ENCODE measurements at places on chromosomes 11 and 22.
A peak's percentile ranks its signal among the peaks of the same experiment; 100 is the strongest.

DNA sequence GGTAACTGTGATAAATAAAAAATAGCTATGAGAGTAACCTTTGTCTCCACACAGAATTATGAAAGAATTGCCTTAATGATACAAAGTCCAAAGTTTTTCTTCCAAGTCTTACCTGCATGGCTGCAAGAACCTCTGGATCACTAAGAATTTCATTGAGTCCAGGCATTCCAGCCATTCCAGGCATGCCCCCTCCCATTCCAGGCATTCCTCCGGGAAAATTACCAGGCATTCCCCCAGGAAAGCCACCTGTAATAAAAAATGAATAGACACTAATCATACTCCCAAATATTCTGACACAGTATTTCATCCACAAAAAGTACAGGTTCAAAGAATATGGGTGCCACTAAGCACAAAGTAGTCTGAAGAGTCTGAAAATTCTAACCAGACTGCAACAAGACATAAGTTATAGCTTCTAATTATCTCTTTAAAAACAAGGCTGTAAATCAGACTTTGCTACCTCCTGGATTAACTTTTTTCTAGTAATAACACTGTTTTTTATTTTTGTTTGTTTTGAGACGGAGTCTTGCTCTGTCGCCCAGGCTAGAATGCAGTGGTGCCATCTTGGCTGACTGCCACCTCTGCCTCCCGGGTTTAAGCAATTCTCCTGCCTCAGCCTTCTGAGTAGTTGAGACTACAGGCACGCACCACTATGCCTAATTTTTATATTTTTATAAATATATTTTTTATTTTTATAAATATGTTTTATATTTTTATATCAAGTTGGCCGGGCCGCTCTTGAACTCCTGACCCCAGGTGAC, 8.0 kb upstream of the SLC25A17 start:
- DNase-seq = no peak

DNA sequence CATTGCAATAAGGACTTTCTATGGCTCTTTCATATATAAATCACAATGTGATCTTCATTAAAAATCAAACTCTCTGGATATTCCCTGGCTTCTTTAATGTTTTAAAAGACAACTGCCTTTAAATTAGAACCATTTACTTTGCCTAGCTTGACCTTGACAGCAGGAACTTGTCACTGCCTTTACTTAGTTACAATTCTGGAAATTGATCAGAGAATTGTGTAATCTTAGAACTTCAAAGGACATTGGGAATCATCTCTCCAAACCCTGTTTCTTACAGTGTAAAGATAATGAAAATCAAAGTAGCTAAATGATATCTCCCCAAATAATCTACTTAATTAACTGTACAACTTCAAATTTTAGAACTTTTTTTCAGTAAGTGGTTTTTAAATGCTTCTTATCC, 517.6 kb upstream of the CCDC179 start:
- no peak for DNase-seq

GRCh38 chr11:129331871-129332274, 43.8 kb upstream of the BARX2 start:
- peak; percentile 78 for DNase-seq

DNA sequence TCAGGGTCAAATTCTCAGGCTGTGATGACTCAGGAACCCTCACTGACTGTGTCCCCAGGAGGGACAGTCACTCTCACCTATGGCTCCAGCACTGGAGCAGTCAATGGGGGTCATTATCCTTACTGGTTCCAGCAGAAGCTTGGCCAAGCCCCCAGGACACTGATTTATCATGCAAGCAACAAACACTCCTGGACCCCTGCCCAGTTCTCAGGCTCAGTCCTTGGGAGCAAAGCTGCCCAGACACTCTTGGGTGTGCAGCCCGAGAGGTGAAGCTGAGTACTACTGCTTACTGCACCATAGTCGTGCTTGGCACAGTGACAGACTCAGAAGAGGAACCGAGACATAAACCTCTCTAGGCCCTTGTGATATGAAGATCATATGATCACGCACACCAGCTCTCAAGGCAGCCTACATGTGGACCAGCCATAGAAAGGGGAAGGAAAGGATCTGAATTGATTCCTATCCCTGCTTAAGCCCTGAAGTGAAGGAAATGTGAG, 58.2 kb downstream of the ZNF280B start:
- no peak for DNase-seq

DNA sequence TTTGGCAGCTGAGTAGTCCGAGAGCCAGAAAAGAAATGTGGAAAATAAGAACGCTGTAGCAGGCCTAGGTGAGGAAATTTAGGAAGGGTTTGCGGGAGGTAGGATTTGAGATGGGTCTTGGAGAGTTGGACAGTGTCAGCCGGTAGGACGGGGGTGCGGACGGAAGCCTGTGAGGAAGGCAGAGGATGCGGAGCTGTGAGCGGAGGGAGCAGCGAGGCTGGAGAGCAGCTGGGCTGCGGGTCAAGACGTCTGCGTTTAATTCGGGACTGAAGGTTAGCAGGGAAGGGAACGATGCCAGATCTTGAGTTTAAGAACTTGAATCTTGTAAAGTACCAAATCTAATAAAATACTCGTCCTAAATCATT, 669 bp upstream of the TIGD3 start:
- DNase-seq = no peak

DNA sequence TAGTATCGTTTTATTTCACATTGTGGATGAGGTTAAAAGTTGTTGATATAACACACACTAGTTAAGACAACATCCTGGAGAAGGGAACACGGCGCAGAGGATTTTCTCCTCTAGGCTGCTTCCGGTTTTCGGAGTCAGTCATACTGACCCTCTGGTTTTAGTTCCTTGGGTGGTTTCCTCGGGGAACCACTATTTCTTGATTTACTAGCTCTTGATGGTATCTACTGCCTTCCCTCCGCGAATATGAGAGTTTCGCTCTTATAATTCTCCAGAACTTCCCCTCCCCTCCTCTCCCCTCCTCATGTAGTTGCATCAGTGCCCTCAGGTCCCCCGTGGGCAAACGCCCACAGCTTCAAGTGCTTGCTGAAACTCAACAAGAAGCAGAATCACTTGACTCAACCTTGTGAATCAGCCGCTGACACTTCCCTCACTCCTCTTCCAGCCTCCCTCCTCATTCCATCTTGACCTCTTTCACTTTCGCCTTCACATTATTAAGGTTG, 15.9 kb upstream of the APOBEC3A start:
- DNase-seq = no peak

DNA sequence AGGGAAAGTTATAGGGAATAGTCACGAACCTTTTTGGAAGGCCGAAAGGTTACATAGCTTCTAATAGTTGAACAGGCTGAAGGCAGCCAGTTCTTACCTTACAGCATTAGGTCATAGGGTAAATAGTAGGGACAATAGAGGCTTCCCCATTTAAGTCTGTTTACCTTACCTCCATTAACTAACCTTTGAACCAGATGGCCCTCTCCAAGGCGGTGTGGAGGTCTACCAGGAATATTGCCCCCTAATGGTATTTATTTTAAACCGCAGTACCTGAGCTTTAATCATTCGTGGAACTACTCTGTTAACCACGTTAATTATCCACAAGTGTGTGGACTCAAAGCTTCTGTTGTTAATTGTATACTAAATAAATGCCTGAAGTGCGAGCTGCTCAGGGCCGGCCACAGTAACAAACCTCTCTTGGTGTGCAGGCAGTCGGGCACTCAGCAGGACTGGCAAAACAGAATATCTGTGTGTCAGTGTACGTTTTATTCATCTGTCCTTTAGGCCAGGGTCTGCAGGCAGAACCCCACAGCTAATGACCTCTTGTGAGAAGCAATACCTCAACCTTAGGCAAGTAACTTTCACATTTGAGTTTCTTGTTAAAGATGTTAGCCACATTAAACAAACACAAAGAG, 81.7 kb downstream of the PRCP start:
- no peak for DNase-seq

- no peak for DNase-seq
Observed at GRCh38 chr11:2760196-2760871, 60.5 kb upstream of the KCNQ1OT1 start.

DNA sequence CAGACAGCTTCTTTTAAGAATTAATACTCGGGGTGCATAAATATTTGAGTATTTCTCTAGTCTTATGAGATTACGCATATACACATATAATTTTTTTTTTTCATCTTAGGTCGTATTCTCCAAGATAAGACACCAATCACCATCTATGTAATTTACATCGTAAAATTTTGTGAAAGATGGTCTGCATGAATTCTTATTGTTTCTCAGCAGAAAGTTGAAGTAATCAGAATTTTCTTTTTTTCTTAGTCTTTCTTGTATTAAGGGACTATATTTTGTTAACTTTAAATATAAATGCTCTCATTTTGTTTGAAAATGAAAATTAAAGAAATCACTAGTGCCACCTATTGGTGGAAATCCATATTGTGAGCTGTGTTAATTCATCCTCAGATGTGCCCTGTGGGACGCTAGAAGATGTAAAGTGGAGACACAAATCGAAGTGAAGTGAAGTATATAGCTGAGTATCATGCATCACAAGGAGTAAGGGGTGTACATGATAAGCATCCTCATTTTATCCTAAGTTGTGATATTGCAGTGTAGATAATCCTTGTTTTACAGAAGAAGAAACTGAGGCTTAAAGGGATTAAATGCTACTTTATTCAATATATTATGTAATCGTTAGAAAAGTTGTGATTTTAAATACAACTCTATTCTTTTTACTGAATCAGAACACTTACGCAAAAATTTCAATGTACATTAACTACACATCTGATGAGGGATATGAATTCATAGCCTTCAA, 2084.3 kb downstream of the LRRC4C start:
- DNase-seq = peak; percentile 35

DNA sequence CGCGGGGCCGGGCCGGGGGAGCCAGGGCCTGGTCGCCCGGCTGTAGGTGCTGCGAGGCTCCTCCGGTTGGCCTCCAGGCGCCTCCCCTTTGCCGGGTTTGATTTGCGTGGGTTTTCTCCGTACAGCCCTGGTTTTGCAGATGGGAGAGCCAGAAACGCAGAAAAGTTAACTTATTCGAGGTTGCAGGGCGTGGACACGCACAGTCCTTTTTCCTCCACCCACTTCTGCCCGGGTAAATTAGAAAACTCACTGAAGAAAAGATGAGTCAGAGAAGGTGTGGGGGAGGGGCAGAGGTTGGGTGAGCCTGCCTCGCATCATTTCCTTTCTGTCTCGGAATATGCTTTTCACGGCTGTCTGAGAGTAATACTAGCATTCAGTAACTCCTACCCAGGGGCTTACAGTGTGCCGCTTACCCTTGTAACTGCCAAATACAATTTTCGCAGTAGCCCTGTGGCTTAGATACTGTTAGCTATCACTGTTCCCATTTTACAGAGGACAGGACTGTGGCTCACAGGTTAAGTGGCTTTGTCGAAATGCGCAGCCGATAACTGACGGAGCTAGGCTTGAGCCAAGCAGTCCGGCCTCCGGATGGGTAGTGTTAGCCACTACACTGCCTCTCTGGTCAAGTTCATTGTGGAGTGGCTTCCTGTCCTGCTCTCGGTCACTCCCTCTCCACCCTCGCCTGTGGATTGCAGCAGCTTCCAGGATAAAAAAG, 812 bp downstream of the FADD start:
- peak; percentile 85 for DNase-seq

GRCh38 chr11:38491986-38492385, 1894.0 kb upstream of the RAG2 start:
- DNase-seq = no peak

- DNase-seq = no peak
Observed at GRCh38 chr22:39556970-39557841, 13.3 kb upstream of the CACNA1I start.

DNA sequence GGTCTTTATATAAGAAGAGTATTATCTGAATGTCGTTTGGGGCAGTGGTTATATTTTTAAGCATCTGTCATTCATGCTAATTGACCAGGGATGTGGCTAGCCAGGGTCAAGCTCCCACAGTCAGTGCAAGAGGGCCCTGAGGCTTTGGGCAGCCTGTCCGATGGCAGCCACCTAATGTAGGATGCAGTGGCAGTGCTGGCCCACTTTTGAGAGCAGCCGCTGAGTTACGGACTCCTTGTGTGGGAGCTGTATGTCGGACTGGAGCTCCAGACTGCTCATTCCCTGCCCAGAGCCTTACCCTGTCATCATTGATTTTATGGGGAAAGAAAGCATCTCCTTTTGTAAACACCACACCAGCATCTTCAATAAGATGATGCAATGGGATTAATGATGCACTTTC, 99.5 kb downstream of the SYT9 start:
- no peak for DNase-seq

GRCh38 chr11:71991494-71991893, 7.2 kb upstream of the IL18BP start:
- no peak for DNase-seq

- DNase-seq = no peak
Observed at GRCh38 chr22:32177221-32177765, 18.2 kb upstream of the C22orf42 start.

- DNase-seq = no peak
Observed at GRCh38 chr11:80388536-80388935, 947.7 kb upstream of the TENM4 start.

DNA sequence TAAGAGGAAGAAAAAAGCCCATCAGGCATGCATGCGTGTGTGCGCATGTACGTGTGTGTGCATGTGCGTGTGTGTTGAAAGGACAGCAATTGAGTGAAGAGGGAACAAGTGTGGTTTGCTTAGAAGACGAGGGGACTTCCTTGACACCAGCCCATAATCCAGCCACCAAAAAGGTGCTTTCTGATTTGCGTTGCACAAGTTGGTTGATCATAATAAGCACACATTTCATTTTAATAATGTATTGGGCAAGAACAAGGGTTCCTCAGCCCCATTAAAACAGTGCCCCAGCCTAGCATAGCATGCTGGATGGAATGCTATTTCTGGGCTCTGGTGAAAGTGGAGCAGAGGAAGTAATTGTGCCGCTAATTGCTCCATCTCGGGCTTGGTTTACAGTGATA, 493.2 kb downstream of the MIAT start:
- DNase-seq = no peak

- no peak for DNase-seq
Observed at GRCh38 chr11:114147375-114148012, 88.0 kb downstream of the ZBTB16 start.

- peak; percentile 69 for DNase-seq
Observed at GRCh38 chr22:39994566-39995392, at the start of gene FAM83F. Gene FAM83F, plus strand, starts transcription at chr22:39994954. Its CDS starts 89 bp downstream, at chr22:39995043.

GRCh38 chr11:29446132-29446531, 570.7 kb downstream of the KCNA4 start:
- DNase-seq = no peak

- no peak for DNase-seq
Observed at GRCh38 chr22:19757985-19758895, 2.3 kb upstream of the TBX1 start.

DNA sequence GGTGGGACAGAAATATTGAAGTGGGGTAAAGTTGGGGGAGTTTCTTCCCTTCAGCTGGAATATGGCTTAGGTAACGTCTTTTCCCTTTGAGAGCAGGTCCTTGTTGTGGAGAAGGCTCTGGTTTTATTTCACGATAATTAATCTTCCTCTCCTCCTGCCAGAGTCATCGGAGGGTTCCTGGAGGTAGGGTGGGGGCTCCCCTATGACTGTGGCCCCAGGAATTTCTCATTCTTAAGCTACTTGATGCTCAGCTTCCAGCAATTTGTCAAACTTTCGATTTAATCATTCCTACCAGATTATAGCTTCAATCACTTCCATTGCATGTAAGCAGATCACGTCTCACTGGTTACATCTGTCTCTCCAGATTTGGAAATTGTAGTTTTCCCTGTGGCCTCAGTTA, 242.8 kb upstream of the PLET1 start:
- no peak for DNase-seq

Data from LoVo (cell line).